Stimulated activated CD8-positive, alpha-beta memory T cell treated with anti-CD3 and anti-CD28 coated beads, Interleukin-7, amount 100 ng/mL, for 24 hours (primary cell): ENCODE measurements at places on chromosomes 5 and 9.

GRCh38 chr5:5235685-5236084, 95.6 kb downstream of the ADAMTS16 start:
- DNase-seq = no peak

GRCh38 chr9:19595003-19595402, 186.2 kb downstream of the ACER2 start:
- DNase-seq = no peak

DNA sequence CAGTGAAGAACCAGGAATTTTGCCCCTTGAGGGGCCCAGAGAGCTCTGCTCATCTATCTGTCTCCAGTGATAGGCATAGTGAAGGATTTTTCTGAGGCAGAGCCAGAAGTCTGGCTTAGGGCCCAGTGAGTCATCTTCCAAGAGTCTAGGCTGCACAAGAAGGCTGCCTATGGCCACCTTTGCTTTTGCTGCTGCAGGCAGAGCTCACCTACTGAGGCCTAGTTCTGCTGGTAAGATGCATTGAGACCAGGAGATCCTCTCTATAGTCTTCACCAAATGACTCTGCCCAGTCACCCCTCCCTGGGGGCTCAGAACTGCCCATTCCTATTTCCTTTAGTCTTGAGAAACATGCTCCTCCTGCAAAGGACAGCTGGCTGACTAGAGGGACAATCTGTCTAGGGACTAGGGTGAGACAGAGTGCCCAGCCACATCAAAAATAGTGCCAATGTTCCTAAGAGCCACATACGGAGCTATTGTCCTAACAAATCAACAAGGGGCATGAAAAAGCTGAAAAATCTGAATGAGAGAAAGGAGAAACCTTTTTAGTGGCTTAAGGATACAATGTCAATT, 40.3 kb upstream of the CDKN2AIPNL start:
- DNase-seq = no peak

GRCh38 chr5:9249231-9249630, 296.6 kb downstream of the SEMA5A start:
- DNase-seq = no peak

GRCh38 chr5:116885825-116886224, 311.2 kb upstream of the SEMA6A start:
- DNase-seq = no peak

DNA sequence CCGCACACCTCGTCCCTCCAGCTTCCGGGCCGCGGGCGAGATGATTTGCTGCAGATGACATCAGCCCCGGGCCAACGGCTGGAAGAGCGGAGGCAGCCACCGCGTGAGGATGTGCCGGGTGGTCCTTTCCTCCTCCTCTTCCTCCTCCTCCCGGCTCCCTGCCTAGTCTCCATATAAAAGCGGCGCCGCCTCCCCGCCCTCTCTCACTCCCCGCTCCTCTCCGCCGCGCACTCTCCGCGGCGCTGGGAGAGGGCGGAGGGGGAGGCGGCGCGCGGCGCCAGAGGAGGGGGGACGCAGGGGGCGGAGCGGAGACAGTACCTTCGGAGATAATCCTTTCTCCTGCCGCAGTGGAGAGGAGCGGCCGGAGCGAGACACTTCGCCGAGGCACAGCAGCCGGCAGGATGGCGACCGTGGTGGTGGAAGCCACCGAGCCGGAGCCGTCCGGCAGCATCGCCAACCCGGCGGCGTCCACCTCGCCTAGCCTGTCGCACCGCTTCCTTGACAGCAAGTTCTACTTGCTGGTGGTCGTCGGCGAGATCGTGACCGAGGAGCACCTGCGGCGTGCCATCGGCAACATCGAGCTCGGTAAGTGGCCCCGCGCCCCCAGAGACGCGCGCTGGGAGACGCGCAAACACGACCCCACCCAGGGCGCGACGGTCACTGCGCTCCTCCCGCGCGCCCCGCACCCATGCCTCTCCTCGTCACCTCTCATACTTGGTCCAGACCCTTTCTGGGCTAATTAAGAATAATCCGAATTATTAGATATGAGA, at the start of gene MAP1B:
MAP1B (plus strand) TSS at position 345 of the 770 bp plus-strand sequence; CDS start at position 402, 57 bp downstream.
- DNase-seq = no peak

DNA sequence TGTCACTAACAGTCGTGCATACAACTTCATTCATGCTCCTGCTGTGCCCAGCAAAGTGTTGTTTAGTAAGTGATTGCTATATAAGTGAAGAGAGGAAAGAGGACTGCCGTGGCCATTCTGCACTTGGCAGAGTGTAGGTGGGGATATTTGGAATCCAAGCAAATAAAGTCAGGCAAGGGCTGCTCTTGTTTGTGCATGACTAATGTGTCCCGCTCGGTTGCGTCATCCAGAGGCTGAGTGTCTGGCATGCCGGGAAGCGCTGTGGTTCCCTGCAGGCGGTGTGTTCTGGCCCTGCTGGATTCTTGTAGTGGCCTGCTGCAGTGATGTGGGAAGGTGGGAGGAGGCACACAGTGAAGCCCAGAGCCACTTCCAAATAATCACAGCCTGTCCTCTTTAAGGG, 136.9 kb upstream of the ANKH start:
- DNase-seq = no peak

DNA sequence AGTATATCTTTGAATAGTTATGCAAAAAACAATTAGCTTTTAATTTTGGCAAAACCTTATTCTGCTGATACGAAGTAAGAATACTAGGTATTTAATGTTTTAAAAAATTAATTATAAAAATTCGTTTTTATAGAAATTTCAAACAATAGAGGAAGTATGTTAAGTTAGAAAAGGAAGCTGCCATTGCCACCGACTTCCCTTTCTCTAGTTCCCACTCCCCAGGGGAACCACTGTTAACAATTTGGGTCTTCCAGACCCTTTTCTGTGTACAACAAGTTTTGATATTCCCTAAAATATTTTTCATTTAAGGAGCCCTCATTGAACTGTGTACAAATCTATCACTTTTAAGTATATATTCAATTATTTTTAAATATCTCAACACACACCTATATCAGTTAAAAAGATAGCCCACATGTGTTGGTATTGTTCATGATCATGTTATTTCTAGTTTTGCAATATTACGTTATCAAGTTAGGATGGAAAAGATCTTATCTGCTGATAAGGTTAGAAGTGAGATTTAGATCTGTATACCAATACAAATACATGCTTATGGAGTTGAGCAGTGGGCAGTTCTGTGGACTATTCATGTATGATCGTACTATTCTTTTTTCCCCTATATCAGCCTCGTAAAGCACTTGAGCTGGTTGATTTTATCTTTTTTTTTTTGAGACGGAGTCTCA, 25.9 kb downstream of the NDFIP1 start:
- no peak for DNase-seq

- peak; percentile 24 for DNase-seq
Observed at GRCh38 chr5:126449751-126450271, 26.6 kb downstream of the GRAMD2B start.

- DNase-seq = no peak
Observed at GRCh38 chr5:119263639-119264038, 92.2 kb upstream of the TNFAIP8 start.

GRCh38 chr5:150289551-150290390, at the start of gene CAMK2A:
TSS of gene CAMK2A (minus strand) at chr5:150289773. CDS start at chr5:150289625, 148 bp downstream.
- DNase-seq = no peak

DNA sequence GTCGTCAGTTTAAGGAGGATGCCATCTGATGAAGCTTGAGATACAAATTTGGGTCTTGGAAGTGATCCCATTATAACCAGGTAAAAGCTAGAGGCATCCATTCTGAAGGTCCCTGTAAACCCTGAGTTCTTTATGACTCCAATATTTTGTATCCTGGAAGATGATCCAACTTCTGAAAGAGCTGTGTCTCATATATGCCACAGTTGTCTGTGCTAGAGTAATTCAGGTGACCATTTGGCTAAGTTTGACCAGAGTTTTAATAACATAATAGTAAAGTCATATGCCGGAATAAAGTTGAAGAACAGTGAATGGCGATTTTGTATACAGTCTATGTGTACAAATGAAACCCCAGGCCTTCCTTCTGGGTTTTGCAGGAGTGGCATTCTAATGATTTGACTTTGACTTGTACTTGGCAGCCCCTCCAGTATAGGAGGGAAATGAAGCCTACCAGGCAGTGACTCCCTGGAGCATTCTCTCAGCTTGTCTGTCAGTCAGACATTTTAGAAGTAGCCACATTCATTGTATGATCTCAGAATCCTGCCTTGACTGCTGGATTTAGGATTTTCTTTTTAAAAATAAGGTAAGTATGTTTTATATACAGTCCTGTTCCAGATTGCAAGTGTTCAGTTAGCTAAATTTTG, 39.6 kb downstream of the ENTREP1 start:
- no peak for DNase-seq

DNA sequence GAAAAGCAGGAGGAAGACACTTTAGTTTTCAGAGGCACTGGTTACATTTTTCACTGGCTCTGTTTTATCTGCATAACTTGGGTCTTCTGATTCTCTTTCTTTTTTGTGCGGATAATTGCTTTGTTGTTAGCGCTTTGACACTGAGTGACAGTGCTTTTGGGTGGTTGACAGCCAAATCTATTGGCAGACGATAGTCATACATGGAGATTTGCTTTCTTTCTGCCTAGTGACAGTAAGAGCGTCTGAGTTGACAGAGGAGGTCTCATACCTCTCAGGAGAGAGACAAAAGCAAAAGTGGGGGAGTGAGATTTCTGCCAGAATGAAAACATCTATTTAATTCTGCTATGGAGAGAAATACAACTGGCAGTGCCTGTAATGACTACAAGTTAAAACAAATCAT, 2278.0 kb upstream of the WWC1 start:
- DNase-seq = no peak

DNA sequence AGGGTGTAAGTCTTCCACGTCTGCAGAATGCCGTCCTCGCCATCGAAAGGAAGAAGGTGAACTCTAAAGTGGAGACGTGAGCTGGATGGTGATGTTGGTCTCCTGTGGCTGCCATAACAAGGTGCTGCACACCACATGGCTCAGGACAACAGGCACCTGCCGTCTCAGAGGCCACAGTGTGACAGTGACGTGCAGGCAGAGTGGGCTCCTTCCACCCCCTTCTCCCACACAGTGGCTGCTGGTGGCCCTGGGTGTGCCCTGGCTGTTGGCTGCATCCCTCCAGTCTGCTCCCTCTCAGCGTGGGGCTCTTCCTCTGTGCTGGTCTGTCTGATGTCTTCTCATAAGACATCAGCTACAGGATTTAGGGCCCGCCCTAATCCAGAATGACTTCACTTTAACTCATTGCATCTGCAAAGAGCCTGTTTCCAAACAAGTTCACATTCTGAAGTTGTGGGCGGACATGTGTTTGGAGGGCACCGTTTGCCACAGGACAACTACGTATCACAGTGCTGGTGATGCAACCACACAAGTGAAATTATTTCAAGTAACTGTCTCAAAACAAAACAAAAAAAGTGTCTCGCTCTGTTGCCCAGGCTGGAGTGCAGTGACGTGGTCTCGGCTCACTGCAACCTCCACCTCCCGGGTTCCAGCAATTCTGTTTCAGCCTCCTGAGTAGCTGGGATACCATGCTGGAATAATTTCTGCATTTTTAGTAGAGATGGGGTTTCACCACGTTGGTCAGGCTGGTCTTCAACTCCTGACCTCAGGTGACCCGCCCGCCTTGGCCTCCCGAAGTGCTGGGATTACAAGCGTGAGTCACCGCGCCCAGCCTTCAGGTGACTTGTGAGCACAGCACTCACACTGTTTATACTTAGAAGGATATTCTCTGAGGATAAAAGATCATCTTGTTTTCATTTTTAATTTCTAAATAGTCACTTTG, 31.2 kb upstream of the CLPTM1L start:
- no peak for DNase-seq

DNA sequence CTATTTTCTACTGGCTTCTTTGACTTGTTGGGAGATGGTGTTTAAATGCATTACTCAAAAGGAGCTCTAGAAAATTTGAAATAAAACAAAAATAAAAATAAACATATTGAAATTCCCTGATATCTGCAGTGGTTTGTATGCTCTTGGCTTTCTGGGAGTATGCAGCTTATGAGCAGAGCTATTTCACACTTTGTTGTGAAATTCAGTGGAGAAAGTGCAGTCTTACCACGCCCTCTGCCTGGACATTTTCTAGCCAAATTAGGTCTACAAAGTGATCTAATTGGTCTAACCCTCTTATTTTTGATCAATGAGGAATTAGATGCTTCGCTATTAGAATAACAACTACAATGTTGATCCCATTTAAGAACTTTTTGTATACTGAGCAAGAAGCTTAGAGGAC, 66.8 kb downstream of the INSYN2B start:
- no peak for DNase-seq
